ENCODE measurements at places on chromosomes 6 and 20. TPM values are rescaled to one million over a fixed set of nuclear protein-coding genes. Genes with fewer than 3 reads are reported as not detected.

The CABLES2 gene
- total RNA-seq: 10.6 TPM

GRCh38 chr6:92538275-92538674 lies 881.1 kb downstream of the EPHA7 start:
- DNase-seq: no peak

The OXT gene
- 4.2 TPM for total RNA-seq

The BCAS1 gene
- total RNA-seq: not detected

DNA sequence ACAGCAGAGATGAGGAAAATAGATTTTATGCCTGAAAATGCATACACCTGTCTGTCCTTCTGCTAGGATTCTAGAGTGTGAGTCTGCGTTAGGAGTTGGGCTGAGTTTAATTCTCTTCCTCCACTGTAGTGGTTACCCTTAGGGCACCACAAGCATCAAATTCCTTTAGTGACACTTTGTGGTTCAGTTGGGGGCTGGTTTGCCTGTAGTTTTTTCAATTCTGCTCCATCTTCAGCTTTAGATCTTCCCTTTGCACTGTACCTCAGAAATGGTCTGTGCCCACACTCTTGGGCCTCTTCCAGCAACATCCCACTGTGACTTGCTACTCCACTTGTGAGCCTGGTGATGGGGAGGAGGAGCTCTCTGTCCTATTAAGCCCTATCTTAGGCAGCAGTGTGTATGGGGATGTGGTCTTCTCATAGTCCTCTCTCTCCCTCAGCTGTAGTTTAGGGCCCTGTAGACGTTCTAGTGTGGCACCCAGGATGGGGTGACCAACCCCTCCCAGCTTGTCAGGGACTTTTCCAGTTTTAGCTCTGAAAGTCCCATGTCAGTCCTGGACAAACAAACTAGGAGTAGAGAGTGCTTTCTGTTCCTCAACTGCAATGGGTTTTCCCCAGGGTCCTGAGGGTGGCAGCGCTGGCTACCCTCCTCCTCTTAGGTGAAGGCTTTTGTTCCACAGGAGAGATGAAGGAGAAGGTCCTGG lies 19.7 kb upstream of the OGFRL1 start:
- no peak for DNase-seq

- DNase-seq: no peak
Measured at GRCh38 chr6:119590066-119590465, 240.5 kb upstream of the MAN1A1 start.

The DLK2 gene
- total RNA-seq: not detected

The C6orf163 gene
- total RNA-seq: not detected

The CDH26 gene
- total RNA-seq: 2.1 TPM

DNA sequence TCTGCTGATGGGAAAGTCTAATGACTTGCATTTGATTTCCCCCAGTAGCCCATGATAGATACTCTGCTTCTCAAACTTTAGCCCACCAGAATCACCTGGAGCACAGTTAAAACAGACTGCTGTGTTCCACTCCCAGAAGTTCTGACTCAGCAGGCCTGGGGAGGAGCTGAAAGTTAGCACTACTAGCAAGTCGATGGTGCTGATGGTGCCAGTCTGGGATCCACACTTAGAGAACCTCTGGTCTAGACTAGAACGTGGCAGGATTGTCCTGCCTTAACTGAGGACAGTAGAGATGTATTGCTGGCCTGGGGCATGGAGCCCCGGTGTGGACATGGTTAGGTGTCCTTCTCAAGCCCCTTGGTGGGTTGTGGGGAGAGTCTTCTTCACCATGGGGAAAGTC lies 8.7 kb downstream of the TOX2 start:
- no peak for DNase-seq

DNA sequence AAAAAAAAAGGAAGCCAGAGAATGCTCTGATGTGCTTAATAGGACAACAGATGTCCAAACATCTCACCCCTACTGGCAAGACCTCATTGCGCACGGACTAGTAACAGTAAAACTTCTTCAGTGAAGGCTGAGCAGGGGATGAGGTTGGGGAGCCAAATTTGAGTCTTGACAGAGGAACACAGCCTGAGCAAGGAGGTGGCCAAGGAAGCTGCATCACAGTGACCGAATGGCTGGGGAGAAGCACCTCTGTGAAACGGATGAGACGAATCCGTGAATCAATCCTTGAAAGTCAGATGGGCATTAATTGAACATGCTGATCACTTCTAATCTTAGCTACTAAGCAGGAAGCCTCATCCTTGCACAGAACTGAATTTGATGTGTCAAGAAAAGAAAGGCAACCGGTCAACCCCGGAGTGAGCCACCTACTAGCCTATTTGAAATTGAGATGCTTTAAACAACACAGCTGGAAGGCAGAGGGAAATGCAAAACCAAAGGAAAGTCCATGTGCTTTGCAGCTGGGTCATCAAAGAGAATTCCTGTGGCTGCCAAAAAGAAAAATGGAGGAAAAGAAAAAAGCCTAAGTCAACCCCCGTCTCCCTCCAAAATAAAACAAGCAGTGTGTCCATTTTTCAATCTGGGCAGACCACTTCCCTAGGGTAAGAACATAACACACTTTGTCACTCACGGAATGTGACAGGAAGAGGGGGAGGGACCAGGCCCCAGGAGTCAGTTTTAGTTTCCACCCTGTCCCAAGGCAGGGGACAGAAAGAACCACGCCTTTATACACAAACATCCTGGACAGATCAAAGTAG lies 29.5 kb downstream of the PXDC1 start:
- no peak for DNase-seq

- DNase-seq: no peak
Measured at GRCh38 chr6:130755368-130756034, 71.7 kb upstream of the SMLR1 start.
